ENCODE measurements at places on chromosomes 2 and 18.

DNA sequence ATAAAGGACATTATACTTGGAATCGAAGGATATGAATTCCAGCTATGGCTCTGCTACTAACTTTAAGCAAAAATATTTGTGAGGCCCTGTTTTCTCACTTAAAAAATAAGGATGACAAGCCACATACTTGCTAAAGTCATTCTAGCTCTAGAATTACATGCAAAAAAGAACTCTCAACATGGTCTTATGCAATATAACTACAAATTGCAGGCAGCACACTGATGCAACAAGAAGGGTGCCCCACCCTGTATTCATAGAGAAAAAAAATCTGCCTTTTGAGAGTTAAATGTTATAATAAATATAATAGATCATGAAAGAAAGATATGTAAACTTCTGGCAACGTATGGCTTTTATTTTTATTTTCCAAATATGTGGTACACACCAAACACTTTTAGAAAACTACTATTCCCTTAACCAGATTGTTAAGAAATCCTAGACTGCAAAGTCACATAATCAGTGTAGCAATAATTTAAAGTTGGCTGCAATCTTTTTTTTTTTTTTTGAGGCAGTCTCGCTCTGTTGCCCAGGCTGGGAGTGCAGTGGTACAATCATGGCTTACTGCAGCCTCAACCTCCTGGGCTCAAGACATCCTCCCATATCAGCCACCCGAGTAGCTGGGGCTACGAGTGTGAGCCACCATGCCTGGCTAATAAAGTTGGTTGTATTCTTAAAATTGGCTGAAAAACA is 40.2 kb upstream of the WDSUB1 start:
- DNase-seq = no peak

- DNase-seq = no peak
These were observed 115.5 kb upstream of the ATP8B1 start for GRCh38 chr18:57918601-57919000.

GRCh38 chr2:67867735-67868134 is 195.1 kb downstream of the C1D start:
- DNase-seq = peak; percentile 63

GRCh38 chr2:112718863-112719370 is 1.9 kb upstream of the NT5DC4 start:
- DNase-seq = no peak

- DNase-seq = no peak
These were observed 220.8 kb downstream of the NEDD4L start for GRCh38 chr18:58264840-58265239.

DNA sequence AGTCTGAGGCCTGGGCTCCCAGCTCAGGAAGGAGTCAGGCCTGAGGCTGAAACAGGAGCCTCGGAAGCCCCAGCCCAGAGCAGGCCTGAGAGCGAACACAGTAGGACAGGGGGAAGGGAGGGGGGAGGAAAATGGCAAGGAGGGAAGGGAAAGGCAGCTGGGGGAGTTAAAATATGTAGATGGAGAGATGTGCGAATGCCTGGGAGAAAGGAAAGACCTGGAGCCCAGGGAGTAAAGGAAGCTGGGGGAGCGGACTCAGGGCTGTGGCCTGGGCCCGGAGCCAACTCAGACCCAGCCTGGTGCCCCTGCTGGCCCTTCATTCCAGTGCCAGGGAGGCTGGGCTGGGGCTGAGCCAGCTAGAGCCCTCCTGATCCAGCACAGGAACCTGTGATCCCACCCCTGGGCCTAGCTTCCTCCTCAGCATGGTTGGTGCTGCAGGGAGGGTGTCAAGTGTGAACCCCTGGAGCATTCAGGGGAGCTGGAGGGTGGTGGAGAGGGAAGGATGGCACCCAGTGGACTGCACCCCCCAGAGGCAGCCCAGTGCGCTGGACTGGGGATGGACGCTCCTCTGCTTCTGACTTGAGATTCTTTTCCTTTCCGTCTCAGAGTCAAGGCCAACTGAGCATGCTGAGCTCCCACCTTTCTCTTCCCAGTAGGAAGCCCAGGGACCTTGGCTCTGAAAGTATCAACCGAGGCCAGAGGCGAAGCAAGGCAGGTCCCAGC is 46.3 kb downstream of the EMX1 start:
- DNase-seq = peak; percentile 43

GRCh38 chr18:62725896-62726295 is 10.6 kb downstream of the PHLPP1 start:
- no peak for DNase-seq

- no peak for DNase-seq
These were observed 43.9 kb downstream of the EMX1 start for GRCh38 chr2:72961036-72961720.

- peak; percentile 19 for DNase-seq
These were observed 15.5 kb downstream of the SH3BP4 start for GRCh38 chr2:234967201-234967869.

- DNase-seq = no peak
These were observed 95.5 kb upstream of the LRATD1 start for GRCh38 chr2:14536976-14537375.
